ENCODE measurements at places on chromosomes 5 and 9.
A peak's percentile ranks its signal among the peaks of the same experiment; 100 is the strongest.

DNA sequence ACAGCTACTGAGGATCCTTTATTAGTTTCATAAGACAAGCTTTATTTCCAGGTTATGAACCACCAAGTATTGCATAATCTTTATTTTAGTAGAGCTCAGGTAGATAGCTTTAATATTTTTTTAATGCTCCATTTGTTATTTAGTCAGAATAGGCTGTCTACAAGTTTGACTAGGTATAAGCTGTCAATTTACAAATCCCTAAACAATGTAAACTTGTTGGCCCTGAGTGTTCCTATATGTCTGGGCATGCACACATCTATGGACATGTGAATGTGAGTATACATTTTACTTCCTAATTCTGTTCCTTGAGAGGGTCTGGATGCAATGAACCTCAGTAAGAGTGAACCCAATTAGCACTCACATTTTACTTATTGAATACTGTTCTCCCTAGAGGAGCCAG is 722.2 kb upstream of the PTPRD start:
- no peak for DNase-seq

GRCh38 chr9:73215249-73215648 is 63.6 kb downstream of the ANXA1 start:
- DNase-seq: no peak

DNA sequence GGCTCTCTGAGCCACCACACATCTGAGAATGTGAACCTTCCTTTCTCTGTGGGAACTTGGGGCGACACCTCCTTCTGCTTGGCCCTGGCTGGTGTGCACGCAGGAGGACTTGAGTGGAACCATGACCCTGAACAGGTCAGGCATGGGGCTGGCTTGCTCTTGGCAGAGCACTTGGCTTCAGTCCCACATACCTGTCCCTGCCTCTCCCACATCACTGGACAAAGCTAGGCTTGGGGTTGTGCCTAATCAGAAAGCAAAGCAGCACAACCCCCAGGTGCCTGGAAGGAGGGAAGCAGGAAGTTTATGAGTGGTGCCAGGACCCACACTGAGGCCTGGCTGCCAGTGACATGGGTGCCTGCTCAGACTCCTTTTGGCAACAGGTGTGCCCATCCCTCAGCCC is 13.2 kb downstream of the GADD45G start:
- no peak for DNase-seq

DNA sequence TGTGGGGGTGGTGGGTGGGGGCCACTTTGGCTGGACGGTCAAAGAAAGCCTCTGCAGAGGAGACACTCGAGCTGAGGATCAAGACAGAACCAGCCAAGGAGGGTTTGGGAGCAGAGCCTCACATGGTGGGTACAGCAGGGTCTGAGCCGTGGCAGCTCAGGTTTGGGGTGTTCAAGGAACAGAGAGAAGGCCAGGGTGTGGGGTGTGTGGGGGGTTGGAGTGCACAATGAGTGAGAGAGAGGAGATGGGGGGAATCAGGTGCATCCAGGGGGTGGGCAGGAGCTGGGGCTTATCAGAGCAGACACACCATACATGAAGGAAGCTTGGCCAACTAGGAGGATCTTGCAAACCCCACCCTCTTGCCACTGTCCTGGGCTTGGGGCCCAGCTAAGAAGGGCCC is 140.0 kb downstream of the NSG2 start:
- DNase-seq: no peak

GRCh38 chr5:142931896-142932686 is 161.9 kb downstream of the ARHGAP26 start:
- DNase-seq: no peak

- no peak for DNase-seq
Observed at GRCh38 chr9:120261419-120261818, 318.5 kb downstream of the CDK5RAP2 start.

GRCh38 chr5:179916523-179916922 is 8.8 kb upstream of the TBC1D9B start:
- DNase-seq: no peak

- no peak for DNase-seq
Observed at GRCh38 chr5:93604644-93605515, 21.9 kb downstream of the NR2F1 start.

GRCh38 chr5:7576023-7576715 is 180.2 kb downstream of the ADCY2 start:
- DNase-seq: peak; percentile 84

DNA sequence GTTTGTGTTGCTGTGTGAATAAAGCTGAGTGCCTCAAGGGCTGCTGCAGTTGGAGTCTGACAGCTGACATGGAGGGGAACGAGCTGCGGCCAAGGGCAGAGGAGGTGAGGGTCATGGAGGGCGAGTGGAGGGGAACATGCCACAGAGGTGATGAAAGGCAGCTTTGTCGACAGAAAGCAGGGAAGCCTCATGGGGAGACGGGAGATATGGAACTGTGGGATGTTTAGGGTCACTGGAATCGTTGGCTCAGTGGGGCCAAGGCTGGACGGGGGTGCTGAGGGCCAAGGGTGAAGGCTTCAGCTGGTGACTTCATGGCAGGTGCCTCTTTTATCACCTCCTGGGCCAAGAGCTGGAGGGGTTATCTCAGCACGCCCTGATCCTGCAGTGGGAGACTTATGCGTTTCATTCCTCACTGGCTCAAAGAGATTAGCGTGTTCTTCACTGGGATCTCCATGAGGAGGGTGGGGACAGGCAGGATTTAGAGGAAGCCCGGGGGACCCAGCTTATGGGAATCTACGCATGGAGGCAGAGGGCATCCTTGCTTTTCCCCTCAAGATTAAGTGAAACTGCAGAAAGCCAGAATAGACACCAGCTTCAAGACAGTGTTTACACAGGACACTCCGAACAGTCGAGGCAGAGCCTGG is 42.2 kb downstream of the FAM240B start:
- no peak for DNase-seq

- DNase-seq: no peak
Observed at GRCh38 chr9:107491081-107492053, 1.8 kb upstream of the KLF4 start.

- DNase-seq: no peak
Observed at GRCh38 chr9:107712390-107712789, 222.8 kb upstream of the KLF4 start.

DNA sequence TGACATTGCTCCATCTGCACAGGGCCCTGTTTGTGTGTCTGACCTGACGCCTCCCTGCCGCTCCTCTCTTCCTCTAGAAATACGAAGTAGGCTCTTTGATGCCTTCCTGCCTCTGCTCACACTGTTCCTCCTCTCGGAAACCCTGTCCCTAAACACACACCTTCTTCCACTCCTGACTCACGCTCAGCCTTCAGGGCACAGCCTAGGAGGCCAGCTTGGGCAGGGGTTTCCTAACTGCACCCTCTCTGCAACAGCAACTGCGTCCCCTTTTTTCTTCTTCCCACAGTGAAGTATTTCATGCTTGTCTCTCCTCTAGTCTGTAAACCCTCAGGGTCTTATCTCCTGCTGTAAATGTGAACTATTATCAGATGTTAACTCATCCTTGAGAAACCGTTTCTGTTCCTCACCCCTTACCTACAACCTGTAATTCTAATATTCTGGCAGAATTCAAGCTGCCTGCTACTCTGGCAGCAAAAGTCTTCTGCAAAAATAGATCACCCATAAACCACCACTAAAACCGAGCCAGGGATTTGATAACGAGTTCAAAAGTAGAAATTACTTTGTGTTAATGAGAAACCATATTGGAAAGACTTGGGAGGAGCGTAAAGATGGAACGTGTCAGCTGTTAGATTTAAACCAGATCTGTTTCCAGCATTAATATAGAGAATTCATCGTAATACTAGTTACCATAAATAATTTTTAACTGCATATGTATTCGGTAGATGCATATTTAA is 100.2 kb downstream of the DAPK1 start:
- no peak for DNase-seq
